GM03348 (cell line): ENCODE measurements at places on chromosomes 6 and 20.

GRCh38 chr6:2970753-2971419 is 481 bp downstream of the SERPINB6 start:
- DNase-seq: peak; percentile 84

GRCh38 chr6:50062051-50062450 is 12.3 kb upstream of the DEFB112 start:
- no peak for DNase-seq

DNA sequence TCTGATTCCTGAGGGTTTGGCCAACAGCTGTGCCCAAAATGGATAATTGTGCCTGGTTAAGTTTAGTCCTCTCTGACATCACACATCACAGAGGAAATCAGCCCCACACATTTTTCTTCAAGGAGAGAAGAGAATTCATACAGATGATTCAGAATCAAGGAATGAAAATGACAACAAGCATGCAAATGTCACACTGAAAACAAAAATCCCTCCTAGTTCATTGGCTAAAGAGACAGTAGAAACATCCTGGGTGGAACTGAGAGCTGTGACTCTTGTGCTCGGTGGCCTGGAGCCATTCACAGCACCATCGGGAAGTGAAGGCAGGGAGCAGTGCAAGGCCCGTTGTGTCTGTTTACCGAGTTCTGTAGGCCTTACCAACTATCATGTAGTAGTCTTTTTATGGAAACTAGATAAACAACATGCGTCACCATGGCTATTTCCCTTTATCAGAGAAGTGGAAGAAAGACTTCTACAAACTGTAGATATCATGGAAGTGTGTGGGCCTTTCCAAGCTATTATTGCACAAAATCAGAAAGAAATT is 81.7 kb upstream of the TENT5A start:
- peak; percentile 60 for DNase-seq

DNA sequence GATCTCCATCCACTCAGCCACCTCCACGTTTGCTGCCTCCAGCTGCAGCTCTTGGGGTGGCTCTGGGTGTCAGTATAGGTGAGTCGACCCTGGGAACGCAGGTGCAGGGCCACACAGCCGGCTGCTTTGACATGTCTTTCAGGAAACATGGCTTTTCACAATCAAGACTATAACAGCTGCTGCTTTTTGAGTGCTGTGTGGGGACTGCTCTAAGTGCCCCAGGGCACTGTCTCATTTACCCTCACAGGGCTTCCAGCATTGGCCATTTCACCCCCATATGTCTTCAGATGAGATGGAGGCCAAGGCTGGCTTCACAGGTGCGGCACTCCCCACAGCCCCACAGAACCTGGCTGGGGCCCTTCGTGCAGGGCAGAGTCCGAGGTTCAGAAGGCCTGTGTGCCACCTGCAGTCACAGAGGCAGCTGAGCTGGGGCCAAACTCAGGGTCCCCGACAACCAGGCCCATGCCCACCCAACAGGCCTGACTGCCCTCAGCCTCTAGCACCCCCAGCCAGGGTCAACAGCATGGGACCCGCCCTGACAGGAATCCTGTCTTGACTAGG is 14.9 kb upstream of the CST7 start:
- DNase-seq: no peak

- no peak for DNase-seq
Measured at GRCh38 chr20:45426320-45427016, 10.5 kb downstream of the PIGT start.

DNA sequence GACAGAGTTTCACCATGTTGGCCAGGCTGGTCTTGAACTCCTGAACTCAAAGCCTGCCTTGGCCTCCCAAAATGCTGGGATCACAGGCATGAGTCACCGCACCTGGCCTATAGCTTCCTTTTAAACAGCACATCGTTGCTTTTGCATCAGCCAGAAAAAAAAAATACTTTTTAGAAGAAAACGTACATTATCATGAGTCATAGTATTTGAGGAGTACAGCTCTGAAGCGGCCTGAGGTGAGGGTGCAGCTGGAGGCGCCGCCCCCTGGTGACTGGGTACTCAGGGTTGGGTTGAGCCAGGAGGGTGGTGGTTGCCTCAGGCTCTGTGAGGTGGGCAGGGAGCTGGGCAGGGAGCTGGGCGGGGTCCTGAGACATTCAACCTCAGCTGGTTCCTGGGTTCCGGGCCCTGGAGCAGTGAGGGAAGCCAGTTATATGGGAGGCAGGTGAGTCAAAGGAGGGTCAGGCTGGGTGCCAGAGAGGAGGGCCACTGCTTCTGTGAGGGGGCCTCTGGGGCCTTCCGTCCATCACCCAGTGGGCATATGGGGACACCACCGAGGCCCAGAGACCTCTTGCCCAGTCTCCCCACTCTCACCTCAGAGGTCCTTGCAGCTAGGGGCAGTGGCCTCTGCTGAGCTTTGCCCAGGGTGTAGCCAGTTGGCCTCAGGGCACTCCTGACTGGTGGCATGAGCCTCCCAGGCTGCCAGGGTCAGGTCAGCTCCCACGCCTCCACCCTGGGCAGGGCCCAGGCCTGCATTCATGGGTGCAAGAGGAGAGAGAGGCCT is 11.7 kb upstream of the ID1 start:
- DNase-seq: peak; percentile 59

- DNase-seq: no peak
Measured at GRCh38 chr6:110934381-110934898, 24.1 kb upstream of the GTF3C6 start.

- no peak for DNase-seq
Measured at GRCh38 chr20:2125474-2126112, 24.0 kb downstream of the STK35 start.

- DNase-seq: no peak
Measured at GRCh38 chr20:57749869-57750268, 40.1 kb upstream of the PMEPA1 start.

DNA sequence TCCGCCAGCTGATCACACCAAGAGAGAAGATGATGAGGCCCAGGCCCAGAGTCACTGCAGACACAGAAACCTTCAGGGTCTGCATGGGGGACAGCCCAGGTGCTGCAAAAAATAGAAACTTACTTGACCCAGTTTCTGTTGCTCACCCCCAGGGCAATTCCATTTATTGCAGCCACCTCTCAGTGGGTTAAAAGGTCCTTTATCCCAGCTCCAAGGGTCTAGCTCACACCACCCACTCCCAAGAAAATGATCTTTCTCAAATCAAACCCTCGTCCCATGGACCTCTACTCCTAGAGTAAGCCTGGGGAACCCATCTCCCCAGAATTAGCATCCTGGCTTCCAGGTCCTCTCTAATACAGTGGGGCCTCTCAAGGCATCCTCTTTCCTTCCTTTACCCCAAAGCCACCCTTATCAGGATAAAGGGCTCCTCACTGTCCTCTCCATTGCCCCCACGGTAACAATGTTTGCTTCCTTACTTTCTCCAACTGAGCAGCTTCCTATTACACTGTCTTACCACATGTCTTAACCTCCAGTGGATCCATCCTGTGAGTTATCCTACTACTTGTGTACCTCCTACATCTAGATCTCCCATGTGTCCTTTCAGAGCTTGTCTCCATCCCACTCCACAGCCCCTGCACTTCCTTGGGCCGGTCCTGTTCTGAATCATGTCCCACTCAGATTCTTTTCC is 5.1 kb downstream of the HLA-DMB start:
- DNase-seq: no peak

DNA sequence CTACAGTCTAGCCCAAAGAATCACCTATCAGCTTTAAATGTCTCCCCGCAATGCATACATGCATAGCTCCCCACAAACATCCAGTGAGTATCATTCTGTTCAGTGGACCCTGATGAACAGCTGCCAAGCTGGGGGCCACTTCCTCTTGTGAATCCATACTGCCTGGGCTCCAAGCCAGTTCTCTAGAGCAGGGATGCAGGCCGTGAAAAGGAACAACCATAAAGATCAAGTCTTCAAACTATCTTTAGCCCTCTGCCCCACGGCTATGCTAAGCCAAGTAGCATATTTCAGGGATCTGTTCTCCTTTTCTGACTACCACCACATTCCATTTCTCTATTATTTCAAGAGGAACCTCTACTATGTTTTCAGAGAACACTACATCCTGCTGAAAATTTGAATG is 191.7 kb upstream of the BTBD3 start:
- DNase-seq: no peak

DNA sequence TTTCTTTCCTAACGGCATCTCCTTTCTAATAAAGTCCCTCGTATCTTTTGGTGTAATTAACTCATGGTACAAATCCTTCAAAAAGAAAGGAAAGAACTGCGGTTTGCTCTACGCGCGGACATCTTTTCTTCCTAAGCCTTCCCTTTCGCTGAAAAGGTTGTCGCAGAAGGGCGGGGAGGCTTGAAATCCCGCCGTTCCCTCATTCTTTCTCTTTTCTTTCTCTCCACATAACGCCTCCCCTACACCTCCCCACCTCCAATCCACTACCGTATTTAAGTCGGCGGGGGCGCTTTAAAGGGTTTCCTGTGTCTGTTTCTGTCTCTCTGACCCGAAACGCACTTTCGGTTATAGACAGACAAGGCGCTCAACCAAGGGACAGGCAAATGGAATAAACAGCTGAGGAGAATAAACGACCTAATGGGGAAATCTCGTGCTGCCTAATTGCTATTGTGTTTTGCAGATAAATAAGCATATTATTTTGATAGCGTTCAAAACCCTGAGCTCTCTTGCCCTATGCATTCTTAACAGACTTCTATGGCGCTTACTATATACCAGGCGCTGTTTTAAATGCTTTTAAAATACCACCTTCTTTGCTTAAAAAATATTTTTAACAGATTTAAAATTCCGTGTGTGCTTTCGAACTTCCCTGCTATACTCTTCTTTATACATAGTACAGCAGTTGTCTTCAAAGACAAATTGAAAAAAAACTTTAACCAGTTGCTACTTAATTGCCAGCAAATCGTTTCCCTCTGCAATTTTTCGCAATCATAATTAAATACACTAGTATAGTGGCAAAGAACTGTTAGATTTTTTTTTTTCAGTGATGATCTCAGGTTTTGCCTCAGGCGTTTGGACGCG is 2.5 kb upstream of the HEY2 start:
- DNase-seq: peak; percentile 3

DNA sequence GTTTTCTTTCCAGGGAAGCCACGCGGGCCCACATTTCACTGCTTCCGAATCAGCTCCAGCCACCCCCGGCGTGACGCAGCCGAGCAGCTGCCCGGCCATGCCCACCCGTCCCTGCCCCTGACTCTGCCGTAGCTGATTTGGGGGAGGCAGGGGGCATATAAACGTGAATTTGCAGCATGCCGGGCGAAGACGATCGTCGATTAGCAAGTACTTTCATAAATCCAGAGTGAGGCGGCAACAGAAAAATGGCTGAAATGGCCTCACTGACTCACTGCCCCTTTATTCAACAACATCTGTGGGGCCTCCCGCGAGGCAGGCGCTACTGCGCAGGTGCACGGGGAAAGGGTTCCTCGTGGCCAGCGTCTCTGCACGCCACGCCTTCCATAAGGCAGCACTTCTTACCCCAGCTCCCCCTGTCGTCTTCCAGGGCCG is 118.0 kb downstream of the DLL1 start:
- no peak for DNase-seq

DNA sequence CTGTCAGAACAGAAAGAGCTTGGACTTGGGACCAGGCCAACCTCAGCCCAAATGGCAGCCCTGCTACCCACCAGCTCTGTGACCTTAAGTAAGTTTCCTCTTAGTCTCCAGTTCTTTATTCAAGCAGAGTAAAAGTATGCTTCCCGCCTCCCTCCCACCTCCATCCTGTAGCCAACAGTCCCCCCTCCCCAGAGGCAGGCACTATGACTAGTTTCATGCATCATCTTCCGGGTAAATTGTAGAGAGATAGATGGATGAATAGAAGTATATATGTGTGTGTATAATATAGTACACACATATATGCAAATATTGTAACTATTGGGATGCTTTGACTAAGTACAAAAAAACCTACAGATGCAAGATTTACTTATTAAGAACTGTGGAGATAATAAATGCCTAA is 39.5 kb upstream of the B4GALT5 start:
- no peak for DNase-seq

DNA sequence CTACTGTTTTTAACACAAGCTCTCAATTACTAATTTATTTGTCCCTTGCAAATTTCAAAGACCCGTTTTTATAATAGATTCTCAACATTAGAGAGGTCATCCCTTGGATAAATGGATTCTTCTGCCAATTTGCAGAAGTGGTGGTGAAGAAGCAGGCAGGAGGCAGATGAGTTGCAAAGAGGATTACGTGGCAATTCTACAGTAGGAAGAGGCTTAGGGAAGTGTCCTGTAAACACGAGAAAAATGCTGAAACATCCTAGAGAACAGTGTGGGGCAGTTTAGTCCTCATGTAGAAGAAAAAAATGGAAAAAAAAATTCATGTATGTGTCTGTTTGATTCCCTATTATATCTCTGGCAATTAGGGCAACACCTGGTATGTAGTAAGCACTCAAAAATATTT is 87.6 kb downstream of the BMP2 start:
- no peak for DNase-seq

GRCh38 chr20:23744817-23745216 is 5.9 kb downstream of the CST1 start:
- DNase-seq: no peak

DNA sequence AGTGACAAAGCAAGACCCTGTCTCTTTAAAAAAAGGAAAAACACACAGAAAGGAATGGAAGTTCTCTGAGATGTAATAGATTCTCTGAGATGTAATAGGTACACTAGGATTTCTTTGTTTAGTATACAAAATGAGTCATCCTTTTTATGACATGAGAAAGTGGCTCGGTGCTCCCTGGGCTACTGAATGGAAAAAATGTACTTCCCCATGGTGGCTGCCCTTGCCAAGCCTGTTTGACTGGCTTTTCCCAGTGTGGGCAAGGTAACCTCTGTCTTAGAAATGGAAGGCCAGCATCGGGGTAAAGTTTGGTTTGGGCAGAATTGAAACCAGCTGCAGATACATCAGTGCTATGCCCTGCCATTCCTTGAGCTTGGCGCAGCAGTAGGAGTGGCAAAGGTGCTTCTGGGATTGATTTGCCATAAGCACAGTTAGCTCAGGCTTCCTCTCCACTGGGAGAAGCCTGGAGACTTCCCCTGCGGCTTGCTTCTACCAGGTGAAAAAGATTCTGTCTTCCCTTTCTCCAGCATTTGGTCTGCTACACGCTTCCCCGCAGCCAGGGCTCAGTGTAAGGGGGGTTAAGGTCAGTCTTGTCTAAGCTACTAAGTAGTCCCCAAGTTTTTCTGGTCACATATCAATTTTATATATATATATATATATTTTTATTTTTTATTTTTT is 24.5 kb downstream of the ARFGEF2 start:
- DNase-seq: no peak

DNA sequence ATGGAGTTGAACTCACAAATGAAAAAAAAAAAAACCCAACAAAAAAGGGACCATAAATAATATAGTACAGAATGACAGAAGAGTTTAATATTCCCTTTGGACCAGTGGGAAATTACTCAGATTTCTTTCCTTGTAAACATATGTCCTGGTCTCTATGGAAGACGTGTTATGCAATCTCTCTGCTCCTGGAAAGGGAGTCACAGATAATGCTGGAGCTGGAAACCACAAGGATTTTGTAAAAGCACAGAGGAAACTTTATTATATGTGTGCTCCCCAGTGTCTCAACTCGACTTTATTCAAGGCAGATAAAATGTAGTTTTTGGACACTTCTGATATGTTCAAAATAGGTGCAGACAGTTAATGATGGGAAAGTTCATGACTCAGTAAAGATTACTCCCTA is 88.1 kb upstream of the ZFP64 start:
- peak; percentile 21 for DNase-seq
